HEK293T (cell line): ENCODE measurements at places on chromosomes 13 and 19.

- DNase-seq, result no peak
Observed at GRCh38 chr13:51721496-51721895, 82.5 kb downstream of the DHRS12 start.

DNA sequence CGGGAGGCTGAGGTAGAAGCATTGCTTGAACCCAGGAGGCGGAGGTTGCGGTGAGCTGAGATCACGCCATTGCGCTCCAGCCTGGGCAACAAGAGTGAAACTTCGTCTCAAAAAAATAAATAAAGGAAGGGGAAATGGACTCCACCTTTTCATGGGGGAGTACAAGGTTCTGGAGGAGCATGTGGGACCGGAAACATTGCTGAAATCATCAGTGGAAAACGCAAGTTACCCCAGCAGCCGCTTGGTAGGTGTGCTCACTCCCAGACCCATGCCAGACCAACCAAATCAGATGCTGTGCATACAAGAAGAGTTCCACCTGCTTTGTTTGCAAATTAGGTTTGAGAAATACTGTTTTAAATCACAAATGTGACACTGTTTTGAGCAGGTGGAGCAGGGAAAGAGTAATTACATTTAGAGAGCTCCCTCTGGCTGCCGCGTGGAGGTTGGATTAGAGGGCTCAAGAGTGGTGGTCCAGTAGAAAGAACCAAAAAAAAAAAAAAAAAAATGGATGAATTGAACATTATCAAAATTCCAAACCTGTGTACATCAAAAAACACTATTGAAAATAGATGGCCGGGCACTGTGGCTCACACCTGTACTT, 4.9 kb downstream of the ERICH4 start:
- DNase-seq, result no peak

GRCh38 chr13:100480676-100481075, 107.9 kb downstream of the GGACT start:
- DNase-seq, result no peak

- no peak for DNase-seq
Observed at GRCh38 chr13:50309882-50310594, 294.8 kb downstream of the KCNRG start.

- no peak for DNase-seq
Observed at GRCh38 chr13:113405481-113406300, 41.8 kb upstream of the GRTP1 start.
